ENCODE measurements at places on chromosomes 2 and 18. TPM values are rescaled to one million over a fixed set of nuclear protein-coding genes. Genes with fewer than 3 reads are reported as not detected.

- H3K27ac ChIP-seq = no peak overlapping the region
- no peaks in the 10 kb centered on the region for H3K27me3 ChIP-seq
- DNase-seq = no peak
- no peaks in the 10 kb centered on the region for H3K36me3 ChIP-seq
Observed at GRCh38 chr2:203909974-203910373, 26.6 kb upstream of the ICOS start.

DNA sequence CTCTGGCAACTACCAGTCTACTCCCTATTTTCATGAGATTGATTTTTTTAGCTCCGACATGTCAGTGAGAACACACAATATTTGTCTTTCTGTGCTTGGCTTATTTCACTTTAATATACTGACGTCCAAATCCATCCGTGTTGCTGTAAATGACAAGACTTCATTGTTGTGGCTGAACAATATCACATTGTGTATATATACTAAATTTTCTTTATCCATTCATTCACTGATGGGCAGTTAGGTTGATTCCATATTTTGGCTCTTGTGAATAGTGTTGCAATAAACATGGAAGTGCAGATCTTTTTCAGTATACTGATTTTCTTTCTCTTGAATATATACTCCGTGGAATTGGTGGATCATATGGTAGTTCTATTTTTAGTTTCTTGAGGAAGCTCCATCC lies 5.8 kb upstream of the TTC21B start:
- no peaks in the 10 kb centered on the region for H3K27me3 ChIP-seq
- no peaks in the 10 kb centered on the region for H3K36me3 ChIP-seq
- DNase-seq = no peak
- H3K4me1 ChIP-seq = peaks cover 9% of the 10 kb centered on the region

- no peak overlapping the region for H3K4me3 ChIP-seq
- no peaks in the 10 kb centered on the region for H3K27me3 ChIP-seq
- H3K4me1 ChIP-seq = peaks cover 4% of the 10 kb centered on the region
Observed at GRCh38 chr2:37039580-37039979, 44.6 kb downstream of the HEATR5B start.

- no peaks in the 10 kb centered on the region for H3K4me1 ChIP-seq
- no peak for DNase-seq
- no peaks in the 10 kb centered on the region for H3K36me3 ChIP-seq
- no peak overlapping the region for H3K27ac ChIP-seq
- no peaks in the 10 kb centered on the region for H3K27me3 ChIP-seq
Observed at GRCh38 chr2:154331784-154332183, 366.7 kb upstream of the KCNJ3 start.

DNA sequence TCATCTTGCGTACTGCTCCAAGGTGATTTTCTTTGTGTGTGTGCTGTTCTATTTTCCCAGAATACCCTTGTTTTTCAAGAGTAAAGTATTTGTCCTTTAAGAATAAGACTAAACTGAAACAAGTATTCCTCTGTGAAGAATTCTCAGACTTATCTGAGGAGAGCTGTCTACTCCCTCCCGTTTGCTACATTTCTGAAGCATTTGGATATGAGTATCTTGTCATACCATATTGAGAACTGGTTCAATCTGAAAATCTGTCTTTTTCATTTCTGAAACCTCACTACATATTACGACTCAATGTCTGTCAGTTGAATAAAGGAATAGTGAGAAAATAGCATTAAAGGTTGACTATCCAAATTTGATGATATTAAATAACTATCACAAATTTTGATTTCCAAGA lies 159.4 kb downstream of the PMAIP1 start:
- H3K4me1 ChIP-seq = no peaks in the 10 kb centered on the region
- no peaks in the 10 kb centered on the region for H3K36me3 ChIP-seq
- H3K27me3 ChIP-seq = no peaks in the 10 kb centered on the region
- no peak overlapping the region for H3K27ac ChIP-seq
- no peak overlapping the region for H3K4me3 ChIP-seq

ALK gene
- total RNA-seq = not detected

MEP1B gene
- total RNA-seq = not detected

Data from progenitor cell of endocrine pancreas (in vitro differentiated cells).